ENCODE measurements at places on chromosomes 11 and 22. TPM values are rescaled to one million over a fixed set of nuclear protein-coding genes. Genes with fewer than 3 reads are reported as not detected.

DNA sequence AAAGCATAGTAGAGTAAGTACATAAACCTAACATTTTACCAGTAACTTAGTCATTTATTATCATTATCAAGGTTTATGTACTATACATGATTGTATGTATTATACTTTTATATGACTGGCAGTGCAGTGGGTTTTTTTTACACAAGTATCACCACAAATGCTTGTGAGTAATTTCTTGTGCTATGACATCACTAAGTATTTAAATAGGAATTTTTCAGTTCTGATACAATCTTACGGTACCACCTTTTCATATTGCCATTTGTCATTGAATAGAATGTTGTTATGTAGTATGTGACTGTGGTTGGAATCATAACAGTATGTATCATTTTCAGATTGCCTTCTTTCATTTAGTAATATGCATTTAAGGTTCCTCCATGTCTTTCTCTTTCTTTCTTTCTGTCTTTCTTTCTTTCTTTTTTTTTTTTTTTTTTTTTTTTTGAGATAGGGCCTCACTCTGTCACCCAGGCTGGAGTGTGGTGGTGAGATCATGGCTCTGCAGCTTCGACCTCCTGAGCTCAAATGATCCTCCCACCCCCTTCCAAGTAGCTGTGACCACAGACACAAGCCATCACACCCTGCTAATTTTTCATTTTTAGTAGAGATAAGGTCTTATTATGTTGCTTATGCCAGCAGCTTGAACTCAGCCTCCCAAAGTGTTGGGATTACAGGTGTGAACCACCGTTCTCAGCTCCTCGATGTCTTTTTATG, 18.6 kb downstream of the ATM start:
- peaks cover 76% of the 10 kb centered on the region for H3K4me1 ChIP-seq
- no peaks in the 10 kb centered on the region for H3K27me3 ChIP-seq
- DNase-seq, result peak; percentile 76
- peaks cover 45% of the 10 kb centered on the region for H3K36me3 ChIP-seq

The POTEH gene
- total RNA-seq, result not detected

The PHLDA2 gene
- total RNA-seq, result 3.7 TPM

The MMP3 gene
- total RNA-seq, result not detected

The LDHAL6A gene
- total RNA-seq, result not detected

The CSF2RB gene
- 0.16 TPM for total RNA-seq

The NOX4 gene
- not detected for total RNA-seq

- no peak for DNase-seq
- H3K36me3 ChIP-seq, result peaks cover 17% of the 10 kb centered on the region
- H3K27me3 ChIP-seq, result no peaks in the 10 kb centered on the region
- H3K27ac ChIP-seq, result no peak overlapping the region
- no peak overlapping the region for H3K4me3 ChIP-seq
Observed at GRCh38 chr11:111814557-111815320, 48.5 kb upstream of the PPP2R1B start.

GRCh38 chr22:28813772-28814518, 13.6 kb upstream of the XBP1 start:
- H3K27me3 ChIP-seq, result no peaks in the 10 kb centered on the region
- H3K27ac ChIP-seq, result no peak overlapping the region
- peaks cover 39% of the 10 kb centered on the region for H3K36me3 ChIP-seq

GRCh38 chr22:34997633-34998299, 68.2 kb upstream of the ISX start:
- no peaks in the 10 kb centered on the region for H3K4me1 ChIP-seq
- H3K27me3 ChIP-seq, result peaks cover 14% of the 10 kb centered on the region
- H3K27ac ChIP-seq, result no peak overlapping the region
- H3K36me3 ChIP-seq, result no peaks in the 10 kb centered on the region
- DNase-seq, result no peak

DNA sequence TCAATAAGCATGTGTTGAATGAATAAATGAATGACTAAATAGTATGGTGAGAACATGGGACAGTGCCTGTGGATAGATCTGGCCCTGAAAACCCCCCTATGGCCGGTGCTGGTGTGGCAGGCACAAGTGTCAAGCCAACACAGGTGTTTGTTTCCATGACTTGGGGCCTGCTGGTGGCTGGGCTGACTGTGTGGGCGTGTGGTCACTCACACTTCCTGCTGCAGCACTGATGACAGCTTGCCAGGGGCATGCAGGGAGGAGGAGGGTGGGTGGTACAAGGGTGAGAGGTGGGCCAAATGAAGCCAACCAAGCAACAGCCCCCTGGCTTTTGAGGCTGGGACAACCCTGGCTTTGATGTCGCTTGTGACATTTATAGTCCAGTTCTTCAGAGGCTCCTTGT, 30.3 kb upstream of the ABCC8 start:
- H3K4me1 ChIP-seq, result no peaks in the 10 kb centered on the region
- H3K27ac ChIP-seq, result no peak overlapping the region
- H3K4me3 ChIP-seq, result no peak overlapping the region
- no peaks in the 10 kb centered on the region for H3K36me3 ChIP-seq
- peak; percentile 44 for DNase-seq

- no peak for DNase-seq
- H3K4me1 ChIP-seq, result no peaks in the 10 kb centered on the region
- no peak overlapping the region for H3K27ac ChIP-seq
- H3K27me3 ChIP-seq, result peaks cover 18% of the 10 kb centered on the region
- no peak overlapping the region for H3K4me3 ChIP-seq
Observed at GRCh38 chr11:116472651-116473050, 300.1 kb downstream of the BUD13 start.

GRCh38 chr22:20577549-20577975, 70.2 kb downstream of the MED15 start:
- no peak for DNase-seq
- H3K27ac ChIP-seq, result peak overlapping the region; percentile 11
- peaks cover 31% of the 10 kb centered on the region for H3K4me1 ChIP-seq
- H3K36me3 ChIP-seq, result peaks cover 30% of the 10 kb centered on the region

The OR10G7 gene
- not detected for total RNA-seq
